Esophagus (tissue), 2 donors: ENCODE measurements at places on chromosomes 4 and X. TPM values are rescaled to one million over a fixed set of nuclear protein-coding genes. Genes with fewer than 3 reads are reported as not detected.

Gene RASSF6
- 1.6 TPM for polyA plus RNA-seq

Gene ITIH6
- polyA plus RNA-seq = not detected

Gene HCCS
- 20.4 TPM for polyA plus RNA-seq

Gene RPL9
- 1,586 TPM for polyA plus RNA-seq
